ENCODE measurements at places on chromosomes 16 and 17. TPM values are rescaled to one million over a fixed set of nuclear protein-coding genes. Genes with fewer than 3 reads are reported as not detected.

The MYH11 gene
- 2.7 TPM for total RNA-seq

The SLC16A11 gene
- 0.36 TPM for total RNA-seq

The AMZ2 gene
- 114 TPM for total RNA-seq

The GPR179 gene
- total RNA-seq = 4.9 TPM

The KRTAP9-2 gene
- total RNA-seq = not detected

The KRTAP3-2 gene
- total RNA-seq = not detected

The ITGB4 gene
- total RNA-seq = 46.2 TPM

DNA sequence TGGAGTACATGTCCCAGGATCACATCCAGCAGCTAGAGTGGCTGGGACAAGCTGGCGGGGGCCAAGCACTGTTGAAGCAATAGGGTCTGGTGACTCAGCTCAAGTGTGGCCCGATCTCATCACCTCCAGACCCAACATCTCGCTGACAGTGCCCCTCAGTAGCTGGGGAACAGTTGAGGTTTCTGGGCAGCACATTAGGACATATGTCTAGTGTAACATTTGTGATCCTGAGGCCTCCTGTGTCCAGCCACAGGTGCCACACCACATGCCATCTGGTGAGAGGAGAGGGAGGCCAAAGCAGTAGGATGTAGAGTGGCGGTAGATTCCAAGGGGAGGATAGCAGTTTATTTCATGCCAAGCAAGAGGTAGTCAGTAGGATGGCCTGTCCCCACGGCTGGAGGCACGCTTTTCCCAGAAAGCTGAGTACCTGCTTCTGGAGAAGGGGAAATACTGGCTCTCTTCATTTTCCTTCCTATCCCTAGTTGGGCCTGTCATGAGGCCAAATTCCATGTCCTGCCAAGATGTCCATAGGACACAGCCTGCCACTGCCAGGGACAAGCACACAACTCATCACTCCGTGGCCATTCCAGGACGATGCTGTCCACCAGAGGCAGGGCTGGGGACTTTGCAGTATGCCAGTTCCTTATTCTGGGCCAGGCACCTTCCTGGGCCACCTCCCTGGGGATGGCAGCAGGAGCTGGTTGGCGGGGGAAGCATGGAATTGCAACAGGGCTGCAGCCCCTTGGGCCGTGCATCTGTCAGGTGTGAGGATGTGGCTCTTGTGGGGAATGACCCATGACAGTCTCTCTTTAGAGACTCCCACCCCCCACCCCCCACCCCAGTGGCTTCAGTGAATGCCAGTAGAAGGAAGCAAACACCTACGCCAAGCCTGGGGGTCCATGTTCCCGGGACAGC is 24.0 kb downstream of the GGA3 start:
- ATAC-seq = no peak

GRCh38 chr16:14172200-14172809 is 101.2 kb downstream of the MRTFB start:
- peak; percentile 46 for ATAC-seq

- ATAC-seq = no peak
Observed at GRCh38 chr16:88200896-88201185, 181.9 kb upstream of the ZNF469 start.

DNA sequence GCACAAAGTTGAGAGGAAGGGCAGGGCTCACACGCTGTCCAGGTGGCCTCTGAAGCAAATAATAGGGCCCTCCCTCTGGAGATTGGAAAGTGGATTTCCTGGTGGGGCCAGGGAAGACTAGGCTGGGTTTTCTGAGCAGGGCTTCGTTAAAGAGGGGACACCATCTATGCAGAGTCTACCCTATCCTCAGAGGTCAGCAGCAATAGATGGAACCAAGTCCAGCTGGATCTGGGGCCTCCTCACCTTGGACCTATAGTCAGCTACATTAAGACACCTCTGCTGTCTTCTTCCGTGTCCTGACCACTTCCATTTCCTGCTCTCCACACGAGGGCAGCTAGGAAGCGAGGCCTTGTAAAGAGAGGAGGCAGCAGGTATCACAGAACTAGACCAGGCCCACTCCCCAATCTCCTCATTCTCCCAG is 14.7 kb upstream of the ST6GALNAC1 start:
- no peak for ATAC-seq

DNA sequence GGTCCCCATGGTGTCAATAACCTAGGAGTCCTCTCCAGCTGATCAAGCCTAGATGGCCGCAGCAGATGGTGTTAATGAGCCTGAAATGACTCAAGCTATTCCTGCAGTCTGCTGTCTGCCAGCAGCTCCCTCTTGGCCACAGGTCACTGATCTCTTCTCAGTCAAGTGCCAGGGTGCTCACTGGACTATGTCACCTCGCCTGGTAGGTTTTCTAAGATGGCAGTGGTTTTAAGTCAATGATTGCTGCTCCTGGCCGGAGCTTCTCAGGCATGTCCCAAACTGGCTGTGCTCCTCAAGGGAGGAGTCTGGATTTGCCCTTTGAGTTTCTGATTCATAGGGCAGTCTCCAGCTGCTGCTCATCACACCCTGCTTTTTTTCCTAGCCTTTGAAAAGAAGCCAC is 58.6 kb upstream of the SHISA6 start:
- ATAC-seq = peak; percentile 12

GRCh38 chr17:83119987-83120864 is 40.8 kb downstream of the METRNL start:
- ATAC-seq = no peak

DNA sequence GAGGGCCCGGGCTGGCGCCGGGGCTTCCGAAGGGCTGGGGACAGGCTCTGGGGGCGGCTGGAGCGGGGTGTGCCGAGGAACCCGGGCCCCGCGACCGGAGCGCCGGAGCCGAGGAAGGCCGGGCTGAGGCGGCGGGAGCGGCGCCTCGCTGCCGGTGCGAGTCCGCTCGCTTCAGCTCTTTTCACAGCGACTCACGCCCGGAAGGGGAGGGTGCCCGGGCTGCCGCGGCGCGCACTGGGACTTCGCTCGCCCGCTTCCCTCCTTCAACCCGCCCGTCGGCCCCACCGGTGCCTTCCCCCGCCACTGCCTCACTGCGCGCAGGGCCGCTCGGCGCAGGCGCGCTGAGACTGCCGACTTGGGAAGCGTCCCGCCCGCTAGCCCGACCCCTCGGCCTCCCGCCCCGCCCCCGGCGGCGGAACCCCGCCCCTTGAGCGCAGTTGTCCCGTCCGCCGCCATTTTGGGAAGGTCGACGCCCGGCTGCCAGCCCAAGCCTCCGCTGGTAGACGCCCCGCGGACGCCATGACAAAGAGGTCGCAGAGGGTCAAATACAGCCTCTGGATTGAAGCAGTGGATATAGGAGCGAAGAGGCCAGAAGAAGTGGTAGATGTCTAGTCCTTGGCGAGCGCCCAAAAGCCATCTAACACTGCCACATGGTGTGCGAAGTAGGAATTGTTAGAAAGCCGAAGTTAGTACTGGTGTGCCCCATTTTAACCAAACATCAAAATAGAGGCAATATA is at the start of gene UBE2G1:
TSS of gene UBE2G1 (minus strand) at position 349 of the 737 bp plus-strand sequence. CDS start 359 bp downstream, outside the sequence.
- ATAC-seq = peak; percentile 89

- ATAC-seq = peak; percentile 64
Observed at GRCh38 chr16:87367529-87367928, 16.0 kb downstream of the FBXO31 start.

DNA sequence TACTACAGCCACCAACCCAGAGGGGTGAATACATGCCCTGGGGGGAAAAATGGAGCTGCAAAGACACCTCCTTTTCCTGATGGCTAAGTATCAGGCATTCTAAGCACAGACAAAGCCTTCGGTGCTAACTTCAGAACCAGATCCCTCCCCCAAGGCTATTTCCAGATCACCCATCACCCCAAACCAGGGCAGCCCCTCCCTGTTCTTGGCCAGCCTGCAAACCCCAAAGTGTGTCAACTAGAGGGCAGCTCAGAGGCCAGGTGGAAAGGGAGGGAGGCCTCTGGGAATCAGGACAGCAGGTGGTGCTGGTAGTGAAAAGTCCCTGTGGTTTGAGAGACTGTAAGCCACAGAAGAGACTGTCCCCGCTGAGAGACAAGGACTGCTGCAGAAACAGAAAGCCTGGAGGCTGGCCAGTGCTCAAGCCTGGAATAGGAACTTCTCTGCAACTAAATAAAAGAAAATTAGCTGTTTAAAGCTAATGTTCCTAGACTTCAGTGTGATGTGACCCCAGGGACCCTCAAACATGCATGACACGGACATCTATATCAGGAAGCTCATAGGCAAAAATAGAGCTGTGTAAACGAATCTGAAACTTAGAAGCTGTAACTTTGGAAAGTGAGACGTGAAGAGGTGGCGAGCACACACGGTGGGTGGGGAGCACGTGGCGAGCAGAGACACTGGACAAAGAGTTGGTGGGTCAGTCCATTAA is 9.1 kb downstream of the TUBG1 start:
- ATAC-seq = peak; percentile 76

GRCh38 chr16:80938004-80938878 is 68.4 kb downstream of the CMC2 start:
- peak; percentile 98 for ATAC-seq

DNA sequence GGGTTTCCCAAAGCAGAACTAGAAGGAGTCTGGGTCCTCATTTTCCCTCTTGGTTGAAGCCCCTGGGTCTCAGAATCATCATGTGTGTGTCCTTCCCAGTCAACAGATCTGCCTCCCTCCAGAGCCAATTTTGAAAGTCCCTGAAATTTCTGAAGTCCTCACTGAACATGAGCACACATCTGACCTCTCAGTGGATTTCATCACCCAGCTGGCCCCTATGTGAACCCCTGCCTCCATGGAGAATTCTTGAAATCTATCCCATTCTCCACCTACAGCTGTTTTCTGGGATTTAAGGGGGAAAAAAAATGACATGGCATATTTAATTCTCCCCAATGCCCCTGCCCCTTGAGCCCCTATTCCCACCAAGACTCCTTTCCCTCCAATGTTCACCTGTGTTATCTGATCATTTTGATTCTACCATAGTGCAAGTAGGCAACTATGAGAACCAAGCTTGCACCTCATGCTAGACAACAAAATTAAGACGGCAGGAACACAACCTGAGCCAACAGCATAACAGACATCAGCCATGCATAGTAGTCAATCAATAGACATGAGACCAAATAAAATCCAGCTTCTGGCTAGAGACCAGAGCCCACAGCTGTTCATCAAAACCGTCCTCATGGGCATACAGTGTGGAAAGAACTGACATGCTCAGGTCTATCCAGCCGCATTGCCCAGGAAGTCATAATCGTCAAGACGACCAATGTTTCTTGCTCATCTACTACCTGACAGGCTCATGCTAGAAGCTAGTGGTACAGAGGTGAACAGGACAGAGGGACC is 14.9 kb downstream of the SOX9 start:
- ATAC-seq = peak; percentile 13

GRCh38 chr17:83067071-83067717 is 12.2 kb upstream of the METRNL start:
- ATAC-seq = no peak

DNA sequence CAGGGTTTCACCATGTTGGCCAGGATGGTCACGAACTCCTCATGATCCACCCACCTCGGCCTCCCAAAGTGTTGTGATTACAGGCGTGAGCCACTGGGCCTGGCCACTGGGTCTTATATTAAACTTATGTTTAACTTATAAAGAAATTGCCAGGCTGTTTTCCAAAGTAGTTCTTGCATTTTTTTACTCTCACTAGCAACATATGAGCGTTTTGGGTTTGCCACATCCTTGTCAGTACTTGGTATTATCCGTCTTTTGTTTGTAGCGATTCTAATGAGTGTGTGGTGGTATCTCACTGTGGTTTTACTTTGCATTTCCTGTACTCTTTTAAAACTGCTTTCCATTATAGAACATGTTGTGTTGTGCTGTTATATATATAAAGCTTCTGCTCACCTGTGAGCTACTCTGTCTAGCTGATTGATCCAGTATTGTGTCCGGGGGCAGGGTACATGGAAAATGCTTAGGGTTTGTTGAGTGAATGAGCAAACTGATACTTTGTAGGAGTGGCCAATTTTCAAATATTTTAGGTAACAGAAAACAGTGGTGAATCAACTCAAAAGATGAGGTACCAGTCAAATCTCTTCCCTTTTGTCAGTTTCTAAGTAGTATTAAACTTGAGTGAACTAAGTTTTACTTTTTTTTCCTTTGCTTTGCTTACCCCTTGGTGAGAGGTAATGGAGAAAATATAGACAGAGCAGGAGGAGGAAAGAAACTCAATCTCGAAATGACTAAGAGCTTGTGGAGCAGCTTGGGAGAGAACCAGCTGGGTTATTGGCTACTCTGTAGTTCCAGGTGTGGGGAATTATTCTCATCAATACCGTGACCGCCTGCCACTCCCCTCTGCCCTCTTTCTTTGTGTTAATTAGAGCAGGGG is 75.8 kb downstream of the PITPNC1 start:
- ATAC-seq = no peak

DNA sequence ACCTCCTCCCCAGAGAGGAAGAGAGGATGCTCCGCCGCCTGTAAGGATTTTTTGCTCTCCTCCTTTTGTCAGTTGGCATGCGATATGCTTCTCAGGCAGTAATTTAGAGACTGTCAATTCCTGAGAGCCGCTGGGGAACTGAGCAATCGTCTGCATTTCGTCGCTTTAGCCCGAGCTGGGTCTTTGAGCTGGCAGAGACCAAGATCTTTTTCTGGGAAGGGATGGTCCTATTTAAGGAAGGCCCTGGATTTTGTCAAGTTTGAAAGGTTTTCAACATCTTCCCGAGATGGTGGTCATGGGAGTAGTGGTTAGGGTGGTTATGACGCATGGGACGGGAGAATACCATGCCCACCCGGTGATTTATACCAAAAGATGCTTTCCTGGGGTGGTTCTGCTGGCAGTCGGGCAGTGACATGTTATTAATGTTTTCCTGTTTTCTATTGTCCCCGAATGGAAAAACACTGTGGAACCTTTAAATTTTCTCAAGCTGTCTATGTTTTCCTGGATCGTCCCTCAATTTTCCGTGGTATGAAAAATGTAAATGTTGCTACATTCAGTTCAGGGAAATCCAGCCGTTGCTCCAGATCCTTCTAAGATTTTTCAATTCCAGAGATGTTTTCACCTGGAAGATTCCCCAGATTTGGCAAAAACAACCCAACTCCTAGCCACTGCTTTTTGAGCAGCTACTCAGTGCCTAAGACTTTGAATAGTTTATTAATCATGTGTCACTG is 586.4 kb downstream of the MAF start:
- ATAC-seq = peak; percentile 7

GRCh38 chr17:1733759-1734158 is 8.9 kb upstream of the SERPINF2 start:
- no peak for ATAC-seq

DNA sequence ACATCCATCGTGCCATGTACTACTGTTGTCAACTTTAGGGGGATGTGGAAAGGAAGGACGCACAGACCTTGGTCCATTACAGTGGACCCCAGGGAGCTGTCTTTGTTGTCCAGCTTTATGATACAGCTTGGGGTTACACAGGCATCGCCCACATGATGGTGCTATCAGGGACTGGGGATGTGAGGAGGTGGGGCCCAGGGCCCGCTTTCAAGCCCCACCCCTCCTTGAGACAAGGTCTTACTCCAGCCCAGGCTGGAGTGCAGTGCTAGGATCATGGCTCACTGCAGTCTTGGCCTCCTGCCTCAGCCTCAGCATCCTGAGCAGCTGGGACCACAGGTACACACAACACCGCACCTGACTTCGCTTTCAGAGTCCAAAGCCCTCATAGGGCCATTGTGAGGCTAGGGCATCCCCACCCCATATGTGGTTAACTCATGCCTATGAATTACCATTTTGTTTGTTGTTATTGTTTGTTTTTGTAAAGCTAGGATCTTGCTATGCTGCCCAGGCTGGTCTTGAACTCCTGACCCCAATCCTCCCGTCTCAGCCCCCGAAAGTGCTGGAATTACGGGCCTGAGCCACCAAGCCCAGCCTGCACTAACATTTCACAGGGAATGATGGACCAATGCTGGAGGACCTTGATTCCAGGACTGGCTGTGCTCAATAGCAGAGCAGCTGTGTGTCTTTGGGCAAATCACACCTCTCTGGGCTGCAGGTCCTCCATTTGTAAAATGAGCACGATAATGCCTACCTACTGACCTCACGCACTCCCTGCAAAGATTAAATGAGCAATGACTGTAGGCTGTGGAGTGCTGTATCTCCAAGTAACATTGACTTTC is 17.2 kb downstream of the ST3GAL2 start:
- ATAC-seq = no peak

Measured in motor neuron (in vitro differentiated cells).